ENCODE measurements at places on chromosomes 6 and 20.

DNA sequence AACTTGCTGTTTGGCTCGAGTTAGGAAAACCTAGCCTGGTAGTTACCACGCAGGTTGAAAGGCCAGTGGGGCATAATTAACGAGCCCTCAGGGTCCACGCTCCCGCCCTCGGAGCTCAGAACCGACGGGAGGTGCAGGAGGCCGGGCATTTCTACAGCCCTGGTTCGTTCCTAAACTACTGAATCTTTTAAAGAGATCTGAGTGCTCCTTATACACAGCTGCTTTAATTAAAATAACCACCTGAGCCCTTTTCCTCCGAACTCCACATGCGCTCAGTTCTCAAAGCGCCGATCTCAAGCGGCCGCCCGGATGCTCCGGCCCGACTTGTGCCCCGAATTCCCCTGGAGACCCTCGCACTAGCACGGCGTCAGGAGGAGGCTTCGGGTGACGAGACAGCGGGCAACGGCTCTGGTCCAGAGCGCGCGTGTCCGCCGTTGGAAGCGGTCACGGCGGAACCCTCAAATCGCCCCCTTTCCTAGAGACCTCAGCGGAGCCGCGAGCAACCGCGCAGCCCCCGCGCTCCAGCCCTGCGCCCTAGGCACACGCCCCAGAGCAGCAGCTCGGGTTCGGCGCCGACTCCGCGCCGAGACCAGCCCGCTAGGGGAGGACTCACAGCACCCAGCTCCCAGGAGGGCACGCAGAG, 397 bp downstream of the WDR27 start:
- no peak for DNase-seq

- peak; percentile 50 for DNase-seq
Observed at GRCh38 chr6:155530219-155530834, 74.7 kb upstream of the NOX3 start.

DNA sequence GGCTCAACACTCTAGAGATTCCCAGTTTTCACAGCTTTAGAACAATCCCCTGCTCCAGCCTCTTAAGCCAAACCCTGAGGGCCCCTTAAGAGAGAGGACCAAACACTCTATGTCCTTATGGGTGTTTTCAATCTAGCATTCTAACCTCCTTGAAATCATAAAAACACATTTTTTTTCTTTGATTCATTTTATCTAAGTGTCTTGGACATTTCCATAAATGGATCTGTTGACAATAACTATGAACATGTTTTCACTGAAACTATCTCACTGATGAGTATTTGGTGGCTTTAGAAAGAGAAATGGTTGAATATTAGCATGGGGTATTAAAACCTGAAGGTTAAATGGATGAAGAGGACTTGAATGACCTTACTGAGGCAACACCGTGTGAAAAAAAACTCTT, 27.6 kb upstream of the PDE7B start:
- no peak for DNase-seq

- DNase-seq = no peak
Observed at GRCh38 chr6:134341999-134342567, 24.2 kb upstream of the SGK1 start.

DNA sequence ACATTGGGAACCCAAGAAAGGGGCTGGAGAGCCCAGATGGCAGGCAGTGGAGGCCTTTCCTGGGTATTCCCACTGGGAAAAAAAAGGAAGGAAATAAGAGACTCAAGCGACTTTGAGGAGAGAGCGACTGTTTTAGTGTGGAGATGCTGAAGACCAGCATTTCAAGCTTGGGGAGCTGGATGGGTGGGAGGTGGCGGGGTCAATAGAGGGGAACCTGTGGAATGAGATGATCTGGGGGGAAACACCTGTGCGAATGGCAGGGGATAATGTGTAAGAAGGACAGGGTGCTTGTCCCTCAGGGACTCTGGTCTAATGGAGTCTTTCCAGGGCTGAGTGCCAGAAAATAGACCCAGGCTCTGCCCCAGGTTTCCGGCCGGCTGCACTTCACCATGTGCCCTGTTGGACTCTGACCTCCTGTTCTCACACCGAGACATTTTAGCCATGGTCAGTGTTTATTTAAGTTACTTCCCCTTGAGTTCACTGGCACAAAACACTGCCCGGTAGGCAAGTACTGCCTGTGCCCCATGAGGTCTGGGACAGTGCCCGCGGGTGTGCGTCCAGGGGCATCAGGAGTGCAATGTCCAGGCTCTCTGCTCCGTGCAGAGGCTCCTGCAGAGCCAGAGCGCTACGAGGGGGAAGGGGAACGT, 50.4 kb upstream of the NKX2-2 start:
- no peak for DNase-seq

- no peak for DNase-seq
Observed at GRCh38 chr6:24481449-24481848, 7.9 kb downstream of the GPLD1 start.

DNA sequence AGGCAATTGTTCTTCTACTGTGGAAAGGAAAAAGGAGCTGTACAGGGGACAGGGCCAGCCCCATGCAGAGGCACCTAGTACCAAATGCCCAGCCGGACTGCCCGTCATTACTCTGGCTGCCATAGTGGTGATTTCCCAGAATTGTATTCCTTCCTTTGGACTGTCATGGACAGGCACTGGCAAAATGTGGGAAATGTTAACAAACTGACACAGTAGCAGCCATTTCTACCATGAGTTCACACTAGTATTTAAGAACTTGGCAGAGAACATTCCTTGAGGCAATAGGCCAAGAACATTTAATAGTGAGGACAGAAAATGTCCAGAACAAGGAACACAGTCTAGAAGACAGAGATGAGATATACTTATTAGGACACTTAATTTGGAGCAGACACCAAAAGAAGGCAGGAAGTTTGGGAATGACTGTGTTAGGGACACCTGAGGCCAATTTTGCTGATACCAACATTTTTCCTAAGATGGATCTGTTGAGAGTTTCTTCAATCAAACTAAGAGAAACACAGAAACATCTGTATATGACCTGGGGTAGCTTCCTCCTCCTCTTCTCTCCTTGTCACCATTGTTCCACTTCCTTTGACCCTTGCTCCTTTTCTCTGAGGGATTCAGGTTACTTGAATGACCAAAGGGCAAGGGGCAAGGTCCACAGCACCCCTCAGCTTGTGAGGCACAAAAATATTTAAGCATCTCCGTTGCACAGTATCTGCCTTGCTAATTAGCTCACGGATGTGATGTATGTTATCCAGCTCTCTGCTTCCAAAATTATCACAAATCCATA, 14.9 kb downstream of the ADTRP start:
- DNase-seq = no peak

GRCh38 chr6:142406131-142406530, 104.3 kb downstream of the ADGRG6 start:
- DNase-seq = no peak

GRCh38 chr6:149951096-149951495, 9.3 kb downstream of the ULBP2 start:
- DNase-seq = no peak

GRCh38 chr20:24855848-24856247, 93.2 kb upstream of the CST7 start:
- DNase-seq = no peak

DNA sequence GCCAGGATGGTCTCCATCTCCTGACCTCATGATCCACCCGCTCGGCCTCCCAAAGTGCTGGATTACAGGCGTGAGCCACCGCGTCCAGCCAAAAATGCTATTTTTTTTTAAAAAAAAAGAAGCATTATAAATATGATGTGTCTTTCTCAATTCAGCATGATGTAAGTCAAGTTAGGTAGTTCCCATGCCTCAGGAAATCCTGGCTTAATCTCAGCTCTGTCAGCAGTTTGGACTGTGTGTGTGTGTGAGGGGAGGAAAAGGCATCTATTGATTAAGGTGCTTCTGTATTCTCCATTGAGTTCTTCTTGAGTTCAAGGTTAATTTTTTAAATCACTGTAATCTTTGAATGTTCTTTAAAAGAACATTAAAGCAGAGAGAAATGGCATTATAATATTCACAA, 51.5 kb downstream of the GMDS start:
- DNase-seq = no peak
